ENCODE measurements at places on chromosomes 12 and 14.

- H3K4me1 ChIP-seq, result peaks cover 18% of the 10 kb centered on the region
- no peak for DNase-seq
- H3K36me3 ChIP-seq, result no peaks in the 10 kb centered on the region
- no peak overlapping the region for H3K4me3 ChIP-seq
These were observed 23.3 kb downstream of the FIGNL2 start for GRCh38 chr12:51825216-51825615.

GRCh38 chr12:90896164-90896563 lies 58.8 kb downstream of the CCER1 start:
- no peak for DNase-seq
- peaks cover 5% of the 10 kb centered on the region for H3K27me3 ChIP-seq
- no peaks in the 10 kb centered on the region for H3K36me3 ChIP-seq
- no peak overlapping the region for H3K27ac ChIP-seq
- H3K4me1 ChIP-seq, result no peaks in the 10 kb centered on the region
- H3K4me3 ChIP-seq, result no peak overlapping the region

- peaks cover 13% of the 10 kb centered on the region for H3K27me3 ChIP-seq
- no peaks in the 10 kb centered on the region for H3K4me1 ChIP-seq
- H3K27ac ChIP-seq, result no peak overlapping the region
- H3K36me3 ChIP-seq, result no peaks in the 10 kb centered on the region
- DNase-seq, result no peak
These were observed 33.7 kb downstream of the FAM186A start for GRCh38 chr12:50362671-50363070.

GRCh38 chr14:23297611-23298277 lies 4.9 kb downstream of the PPP1R3E start:
- H3K27ac ChIP-seq, result no peak overlapping the region
- H3K36me3 ChIP-seq, result no peaks in the 10 kb centered on the region
- H3K27me3 ChIP-seq, result no peaks in the 10 kb centered on the region

- H3K36me3 ChIP-seq, result no peaks in the 10 kb centered on the region
- peaks cover 42% of the 10 kb centered on the region for H3K27me3 ChIP-seq
- no peak overlapping the region for H3K4me3 ChIP-seq
- DNase-seq, result no peak
These were observed 10.6 kb downstream of the VWF start for GRCh38 chr12:6113691-6114475.

- DNase-seq, result peak; percentile 62
- no peaks in the 10 kb centered on the region for H3K27me3 ChIP-seq
- H3K36me3 ChIP-seq, result peaks cover 9% of the 10 kb centered on the region
- H3K4me3 ChIP-seq, result peak overlapping the region; percentile 86
- peaks cover 48% of the 10 kb centered on the region for H3K4me1 ChIP-seq
- H3K27ac ChIP-seq, result peak overlapping the region; percentile 96
These were observed 16.5 kb downstream of the SELPLG start for GRCh38 chr12:108616941-108617858.
